Karpas-422 (cell line): ENCODE measurements at places on chromosomes 7 and 10. TPM values are rescaled to one million over a fixed set of nuclear protein-coding genes. Genes with fewer than 3 reads are reported as not detected.

DNA sequence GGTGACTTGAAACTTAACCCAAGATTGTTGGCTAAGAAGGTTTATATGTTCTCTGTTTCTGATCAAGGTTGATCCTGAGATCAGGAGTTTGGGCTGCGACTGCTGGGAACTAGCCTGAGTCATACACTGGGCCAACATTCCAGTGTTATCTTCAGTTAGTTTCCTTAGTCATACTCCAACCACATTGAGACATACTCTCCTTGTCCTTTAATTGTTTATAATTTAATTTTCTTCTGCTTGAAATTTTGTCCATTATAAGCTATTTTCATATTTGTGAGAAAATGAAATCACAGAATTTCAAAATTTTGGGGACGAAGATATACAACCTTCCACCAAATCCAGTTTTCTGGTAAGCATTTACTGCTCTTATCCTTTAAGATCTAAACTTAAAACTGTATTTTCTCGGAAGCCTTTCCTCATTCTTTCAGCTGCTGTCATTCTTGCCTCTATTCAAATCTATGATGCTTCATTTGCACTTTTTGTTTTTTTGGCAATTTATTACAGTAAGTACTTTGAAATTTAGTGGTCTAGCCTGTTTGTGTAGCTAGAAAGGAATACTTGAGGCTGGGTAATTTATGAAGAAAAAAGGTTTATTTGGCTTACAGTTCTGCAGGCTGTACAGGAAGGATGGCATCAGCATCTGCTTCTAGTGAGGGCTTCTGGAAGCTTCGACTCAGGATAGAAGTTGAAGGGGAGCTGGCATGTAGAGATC is 63.4 kb upstream of the POT1 start:
- no peak for DNase-seq

DNA sequence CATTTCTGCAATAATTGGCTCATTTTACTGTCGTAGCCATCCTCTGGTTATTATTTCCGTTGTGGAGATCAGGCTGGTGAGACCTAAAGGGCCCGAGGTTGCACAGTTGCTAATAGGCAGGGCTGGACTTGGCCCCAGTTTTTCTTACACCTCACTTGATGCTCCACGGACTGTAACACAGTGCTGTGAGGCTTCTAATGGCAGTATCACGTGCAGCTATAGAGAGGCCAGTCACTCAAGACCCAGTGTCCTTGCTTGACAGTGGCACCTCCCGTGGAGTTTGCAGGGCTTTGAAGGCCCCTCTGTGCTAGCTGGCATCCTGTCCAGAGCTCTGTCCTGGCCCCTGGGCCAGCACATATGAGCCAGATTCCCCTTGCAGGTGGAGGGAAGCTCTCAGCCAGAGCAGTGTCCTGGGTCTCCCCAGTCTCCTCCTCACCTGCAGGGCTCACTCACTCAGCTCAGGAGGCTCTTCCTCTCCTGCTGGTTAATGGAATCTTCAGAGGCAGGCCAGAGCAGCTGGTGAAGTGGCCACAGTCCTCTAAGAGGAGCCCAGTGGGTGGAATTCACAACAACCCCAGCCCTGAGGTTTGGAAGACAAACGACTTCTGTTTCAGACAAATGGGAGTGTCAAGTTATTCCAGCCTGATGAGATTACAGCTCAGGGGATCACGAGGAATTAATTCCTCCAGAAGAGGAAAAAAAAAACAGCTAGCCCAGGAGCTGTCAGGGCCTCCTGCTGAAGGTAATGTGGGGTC is 114.2 kb upstream of the FAM180A start:
- DNase-seq, result no peak

DNA sequence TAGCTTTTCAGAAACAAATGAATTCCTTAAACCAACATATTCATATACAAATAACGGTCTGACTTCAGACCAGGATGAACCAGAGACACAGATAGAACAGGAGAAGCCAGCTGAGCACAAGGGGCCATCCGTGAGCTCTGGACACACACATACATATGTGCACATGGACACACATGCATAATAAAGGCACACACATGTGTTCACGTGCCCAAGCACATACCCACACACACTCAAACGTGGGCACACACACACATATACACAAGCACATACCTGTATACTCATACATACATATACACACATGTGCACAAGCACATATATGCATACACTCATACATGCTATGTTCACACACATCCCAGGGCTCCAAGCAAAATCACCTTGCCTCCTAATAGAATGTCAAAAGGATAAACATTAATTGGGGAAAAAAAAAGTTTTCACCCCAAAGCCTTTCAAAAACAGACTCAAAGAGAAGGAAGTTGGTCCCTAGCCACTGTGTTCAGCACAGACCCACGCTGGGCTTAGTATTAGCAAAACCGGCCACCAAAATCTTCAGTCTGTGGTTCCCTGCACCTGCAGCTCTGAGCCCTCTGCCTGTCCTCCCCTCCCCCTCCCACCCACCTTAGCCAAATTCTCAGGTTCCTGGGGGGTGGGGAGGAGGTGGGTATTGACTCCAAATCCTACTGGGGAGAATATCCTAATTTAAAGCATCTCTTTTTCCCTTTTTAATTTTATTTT is 100.4 kb upstream of the MACROH2A2 start:
- DNase-seq, result no peak

The RRP12 gene
- 16.2 and 16.5 TPM in 2 replicates for total RNA-seq

The EPO gene
- not detected in 2 replicates for total RNA-seq

DNA sequence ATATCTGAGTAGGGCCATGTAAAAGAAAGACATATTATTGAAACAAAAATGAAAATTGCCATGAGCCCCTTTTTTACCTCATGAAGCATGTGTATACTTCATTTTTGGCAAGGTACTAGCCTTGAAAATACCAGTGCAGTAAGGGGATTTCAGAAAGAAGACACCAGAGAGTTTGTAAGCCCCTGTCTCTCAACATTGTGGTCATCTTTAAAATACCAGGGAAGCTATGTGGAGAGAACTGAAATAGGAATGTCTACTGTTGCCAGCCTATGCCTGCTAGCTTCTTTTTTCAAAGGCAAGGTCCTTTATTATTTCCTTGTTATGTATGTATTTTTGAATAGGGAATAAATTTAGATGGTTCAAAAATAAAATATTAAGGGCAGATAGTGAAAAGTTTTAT is 57.8 kb downstream of the CASD1 start:
- DNase-seq, result no peak

DNA sequence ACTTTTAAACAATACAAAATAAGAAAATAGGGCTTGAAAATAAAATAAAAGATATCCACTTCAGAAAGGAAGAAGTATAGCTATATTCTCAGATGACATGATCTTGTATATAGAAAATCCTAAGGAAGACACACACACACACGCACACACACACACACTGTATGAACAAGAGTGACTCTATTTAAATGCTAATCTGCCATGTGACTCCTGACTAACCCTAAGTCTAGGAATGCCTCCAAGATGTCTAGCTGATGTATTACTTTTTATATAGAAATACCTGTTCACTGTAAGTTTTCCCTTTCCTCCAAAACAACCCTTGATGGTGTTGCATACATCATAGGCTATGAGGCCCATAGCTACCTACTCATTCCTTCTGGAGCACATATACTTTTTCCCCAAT is 173.1 kb upstream of the LRRTM3 start:
- no peak for DNase-seq

GRCh38 chr10:79333513-79333912 is 13.8 kb upstream of the PPIF start:
- no peak for DNase-seq

GRCh38 chr7:108463613-108464012 is 7.4 kb upstream of the NRCAM start:
- DNase-seq, result no peak

- no peak for DNase-seq
Measured at GRCh38 chr7:95476072-95476847, 9.5 kb upstream of the ASB4 start.
